Stimulated activated CD4-positive, alpha-beta T cell treated with anti-CD3 and anti-CD28 coated beads, Interleukin-1b, Interleukin-23, amount 100 ng/mL, for 4 hours (primary cell): ENCODE measurements at places on chromosomes 5 and 9.

GRCh38 chr5:135724617-135725016, 109.8 kb upstream of the SLC25A48 start:
- DNase-seq: no peak

- no peak for DNase-seq
Measured at GRCh38 chr9:127892831-127893230, 6.6 kb downstream of the ST6GALNAC6 start.

GRCh38 chr9:7051711-7052110, 293.9 kb downstream of the KDM4C start:
- no peak for DNase-seq

DNA sequence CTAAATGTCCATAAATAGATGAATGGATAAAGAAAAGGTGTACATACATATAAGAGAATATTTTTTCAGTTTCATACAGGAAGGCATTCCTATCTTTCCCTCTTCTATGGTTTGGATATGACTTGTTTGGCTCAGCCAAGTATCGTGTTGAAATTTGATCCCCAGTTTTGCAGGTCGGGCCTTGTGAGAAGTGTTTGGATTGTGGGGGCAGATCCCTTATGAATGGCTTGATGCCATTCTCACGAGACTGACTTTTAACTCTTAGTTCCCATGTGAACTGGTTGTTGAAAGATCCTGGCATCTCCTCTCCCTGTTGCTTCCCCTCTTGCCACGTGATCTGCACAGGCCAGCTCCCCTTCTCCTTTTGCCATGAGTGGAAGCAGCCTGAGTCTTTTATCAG, 421.1 kb upstream of the FTMT start:
- no peak for DNase-seq

DNA sequence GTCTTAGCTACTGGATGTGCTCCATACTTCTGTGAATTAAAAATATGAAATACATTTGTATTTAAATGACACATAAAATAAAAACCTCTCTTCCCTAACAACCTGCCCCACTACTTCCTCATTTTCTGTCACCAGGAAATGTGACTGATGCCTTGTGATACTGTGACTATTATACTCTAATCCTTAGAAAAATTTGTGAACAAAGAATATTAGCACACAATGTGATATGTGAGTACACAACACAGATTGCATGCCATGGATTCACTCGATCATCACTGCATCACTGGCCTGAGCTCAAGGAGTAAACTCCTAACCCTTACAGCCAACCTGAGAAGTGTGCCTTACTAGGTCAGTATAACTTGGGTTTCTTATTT, 281.0 kb downstream of the EFNA5 start:
- no peak for DNase-seq

DNA sequence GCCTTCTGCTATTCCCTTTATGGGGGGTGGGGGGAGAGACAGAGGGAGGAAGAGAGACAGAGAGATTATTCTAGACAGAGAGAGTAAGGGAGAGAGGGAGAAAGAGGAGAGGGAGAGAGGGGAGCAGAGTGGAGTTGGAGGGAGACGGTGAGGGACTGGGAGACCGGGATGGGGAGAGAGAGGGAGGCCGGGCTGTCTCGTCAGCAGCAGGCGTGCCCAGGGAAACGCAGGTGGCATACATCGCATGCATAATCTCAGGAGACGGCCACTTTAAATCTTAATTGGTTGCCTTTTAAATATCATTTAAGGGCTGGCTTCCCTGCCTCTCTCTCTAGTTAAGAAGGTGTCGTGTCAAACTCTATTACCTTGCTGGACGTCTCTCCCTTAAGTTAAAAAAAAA, 8.4 kb downstream of the IRX4 start:
- DNase-seq: no peak

- DNase-seq: no peak
Measured at GRCh38 chr9:8845808-8846207, 1046.2 kb upstream of the DMAC1 start.

DNA sequence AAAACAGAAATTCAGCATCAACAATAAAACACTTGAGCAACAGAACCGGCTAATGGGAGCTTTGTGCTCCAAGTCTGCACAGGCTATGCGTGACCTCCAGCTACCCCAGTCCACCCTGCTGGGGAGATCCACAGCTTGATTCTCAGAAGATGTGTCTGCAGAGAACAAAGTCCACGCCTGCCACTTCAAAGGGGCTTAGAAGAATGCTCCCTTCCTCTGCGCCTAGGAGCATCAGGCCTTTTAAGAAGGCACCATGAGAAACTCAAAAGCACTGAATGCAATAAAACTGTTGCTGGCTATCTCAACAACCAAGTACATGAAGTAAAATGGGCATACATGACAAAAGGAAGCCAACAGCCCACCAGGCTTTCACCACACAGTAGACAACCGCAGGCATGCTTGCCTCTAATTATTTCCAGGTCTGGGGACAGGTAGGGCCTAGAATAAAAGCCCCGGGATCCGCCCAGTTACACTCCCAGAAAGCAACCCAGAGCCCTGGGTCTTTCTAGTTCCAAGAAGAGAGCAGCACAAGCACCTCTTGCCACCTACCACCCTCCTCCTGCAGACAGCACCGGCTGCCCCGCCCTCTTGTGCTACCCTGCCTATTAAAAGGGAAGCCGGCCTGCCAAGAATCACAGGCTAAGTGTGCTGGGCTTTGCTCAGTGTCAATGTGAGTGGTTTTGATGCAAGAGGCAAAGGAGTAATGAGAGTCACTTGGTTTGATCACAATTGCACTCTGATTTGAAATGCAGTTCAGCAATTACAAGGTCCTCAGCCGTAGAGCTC, 123.2 kb downstream of the SPOCK1 start:
- no peak for DNase-seq

- DNase-seq: no peak
Measured at GRCh38 chr9:135346438-135347050, 133.0 kb upstream of the PPP1R26 start.

GRCh38 chr5:160293901-160294561, 18.3 kb downstream of the CCNJL start:
- no peak for DNase-seq

DNA sequence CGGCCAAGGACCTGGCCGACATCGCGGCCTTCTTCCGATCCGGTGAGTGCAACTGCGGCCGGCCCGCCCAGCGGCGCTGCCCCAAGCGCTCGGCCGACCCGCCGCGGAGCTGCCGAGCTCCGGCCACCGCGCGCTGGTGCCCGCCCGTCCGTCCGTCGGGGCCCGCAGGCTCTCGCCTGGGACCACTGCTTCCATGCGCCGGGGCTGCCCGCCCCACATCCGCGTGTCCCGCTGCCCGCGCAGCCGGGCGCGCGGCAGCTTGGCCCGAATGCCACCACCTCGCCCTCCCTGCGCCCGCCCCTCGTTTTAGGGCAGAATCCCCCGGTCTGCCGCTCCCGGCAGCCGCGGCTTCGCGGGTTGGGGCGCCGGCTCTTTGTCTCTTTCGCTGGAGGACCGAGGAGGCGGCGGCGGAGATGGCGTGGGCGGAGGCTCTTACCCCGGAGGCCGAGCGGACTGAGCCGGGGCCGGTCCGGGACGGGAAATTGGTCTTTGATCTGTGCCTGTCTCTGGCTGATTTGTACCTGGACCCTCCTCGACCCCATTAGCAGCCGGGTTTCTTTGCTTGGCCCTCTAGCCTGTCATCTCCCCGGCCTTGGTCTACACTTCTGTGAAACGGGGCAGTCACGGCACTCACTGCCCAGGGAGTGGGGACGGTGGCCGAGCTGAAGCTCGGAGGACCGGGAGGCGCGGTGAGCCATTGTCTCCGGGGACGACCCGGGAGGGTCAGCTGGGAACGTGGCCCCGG, 871 bp downstream of the TRIO start:
- peak; percentile 26 for DNase-seq
